ENCODE measurements at places on chromosomes 12 and 14. TPM values are rescaled to one million over a fixed set of nuclear protein-coding genes. Genes with fewer than 3 reads are reported as not detected.

The ENDOU gene
- total RNA-seq: not detected

The BCL11B gene
- total RNA-seq: 2.5 TPM

The CSAD gene
- total RNA-seq: 22.3 TPM

The KRT1 gene
- total RNA-seq: 2.4 TPM

The PRIMA1 gene
- under 0.01 TPM for total RNA-seq

The TMEM30B gene
- total RNA-seq: 15.7 TPM

GRCh38 chr12:50790081-50790480, 26.2 kb downstream of the ATF1 start:
- no peak for DNase-seq

GRCh38 chr12:94872971-94873733, 130.3 kb downstream of the NDUFA12 start:
- peak; percentile 88 for DNase-seq

DNA sequence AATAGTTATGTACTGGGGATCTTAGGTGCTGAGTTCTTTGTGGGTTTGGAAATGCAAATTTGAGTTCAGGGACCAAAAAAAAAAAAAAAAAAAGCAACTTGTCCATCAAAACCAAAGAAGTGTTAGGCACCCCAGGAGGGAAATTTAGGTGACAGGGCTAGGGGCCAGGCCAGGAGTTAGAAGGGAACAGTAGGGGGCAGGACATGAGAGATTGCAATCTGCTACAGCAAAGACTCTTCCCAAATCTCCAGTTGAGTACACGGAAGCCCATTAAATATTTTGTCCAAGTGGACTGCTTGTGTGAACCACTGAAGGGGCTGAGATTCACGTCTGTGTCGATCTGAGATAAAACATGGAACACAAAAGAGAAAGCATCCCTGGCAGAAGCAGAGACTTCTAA, 52.8 kb downstream of the TSPAN19 start:
- DNase-seq: no peak

Data from upper lobe of left lung (tissue), 6 donors.